ENCODE measurements at places on chromosomes 3 and 15.

DNA sequence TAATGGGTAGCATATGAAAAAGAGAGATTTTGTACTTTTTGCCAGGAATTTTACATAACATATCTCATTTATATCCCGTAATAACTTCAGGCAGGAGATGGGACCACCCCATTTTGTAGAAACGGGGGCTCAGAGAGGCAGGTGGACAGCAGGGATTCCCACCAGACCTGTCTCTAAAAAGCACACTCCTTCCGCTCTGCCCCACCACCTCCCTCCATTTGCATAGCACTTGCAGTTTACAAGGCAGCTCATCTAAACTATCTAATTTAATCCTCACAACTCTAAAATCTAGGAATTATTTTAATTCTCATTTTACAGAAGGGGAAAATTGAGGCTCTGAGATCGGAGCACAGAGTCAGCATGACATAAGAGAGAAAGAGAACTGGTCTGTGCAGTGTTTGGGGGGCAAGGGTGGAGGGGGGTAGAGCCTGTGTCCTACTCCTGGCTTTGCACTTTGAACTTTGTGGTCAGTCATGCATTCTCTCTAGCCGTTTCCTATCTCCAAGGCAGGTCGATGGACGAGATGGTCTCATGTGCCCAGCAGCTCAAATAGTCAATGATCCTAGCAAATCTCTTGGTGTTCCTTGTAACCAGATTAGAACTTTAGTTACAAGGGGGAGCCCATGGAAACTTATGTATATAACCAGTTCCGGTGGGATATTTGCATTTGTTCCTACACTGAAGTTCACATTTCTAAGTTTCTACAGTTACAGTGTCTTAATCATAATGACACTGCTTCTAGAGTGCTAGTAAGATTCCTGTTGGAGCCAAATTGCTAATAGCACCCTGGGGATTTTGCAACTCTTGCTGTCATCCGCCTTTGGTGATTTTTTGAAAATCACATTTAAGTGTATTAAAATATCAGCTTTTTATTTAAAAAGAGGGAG lies 18.6 kb downstream of the CRYGS start:
- DNase-seq: no peak

DNA sequence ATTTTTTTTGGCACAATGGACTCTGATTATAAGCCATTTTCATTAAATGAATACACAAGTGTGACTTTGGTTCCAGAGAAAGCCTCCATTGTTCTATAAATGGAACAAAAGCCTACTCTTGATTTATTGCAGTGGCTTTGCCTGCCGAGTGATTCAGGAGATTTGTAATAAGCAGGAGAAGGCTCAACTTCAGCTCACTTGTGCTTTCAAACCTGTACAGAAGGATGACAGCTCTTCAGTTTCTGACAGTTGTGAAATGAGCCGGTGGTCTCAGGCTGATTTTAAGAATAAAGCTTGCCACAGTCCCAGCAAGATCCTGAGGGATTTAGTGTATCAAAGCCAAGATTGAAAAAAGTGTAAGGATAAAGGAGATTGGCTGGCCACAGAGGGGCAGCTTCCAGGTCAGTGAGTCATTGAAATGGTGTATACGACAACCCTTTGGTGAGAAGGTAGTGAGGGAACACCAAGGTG lies 438.8 kb upstream of the TGFBR2 start:
- no peak for DNase-seq

DNA sequence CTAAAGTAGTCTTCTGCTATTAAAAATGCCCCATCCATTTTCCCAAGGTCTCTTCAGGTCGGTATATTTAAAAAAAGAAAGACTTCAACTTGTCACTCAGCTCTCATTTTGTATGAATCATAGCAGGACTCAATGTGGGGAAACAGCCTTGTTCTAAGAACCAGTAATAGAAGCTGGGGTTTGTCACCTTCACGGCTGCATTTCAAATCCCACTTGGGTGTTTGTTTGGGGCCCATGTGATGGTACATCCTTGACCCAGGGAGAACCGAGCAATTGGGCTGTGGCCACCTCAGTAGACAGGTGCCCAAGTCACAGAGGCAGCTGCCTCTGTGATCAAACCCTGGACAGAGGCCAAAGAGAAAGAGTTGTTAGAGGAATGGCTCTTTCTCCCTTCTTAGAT lies 70.3 kb upstream of the ARL8B start:
- DNase-seq: peak; percentile 51

DNA sequence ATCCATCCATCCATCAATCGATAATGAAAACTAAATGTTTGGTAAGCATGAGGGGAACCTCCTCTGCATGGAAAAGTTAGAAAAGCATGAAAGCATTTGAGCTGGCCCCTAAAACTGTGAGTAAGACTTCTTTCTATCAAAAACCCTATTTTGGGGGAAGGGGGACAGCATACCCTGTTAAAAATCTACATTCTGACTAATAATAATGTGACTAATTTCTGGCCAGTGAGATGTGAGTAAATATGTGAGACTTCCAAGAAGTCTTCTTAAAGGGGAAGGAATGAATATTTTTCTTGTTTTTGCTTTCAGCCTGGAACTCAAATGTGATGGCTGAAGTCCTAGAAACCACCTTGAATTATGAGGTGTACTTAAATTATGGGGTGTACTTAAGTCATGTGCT lies 54.9 kb downstream of the C3orf85 start:
- no peak for DNase-seq

DNA sequence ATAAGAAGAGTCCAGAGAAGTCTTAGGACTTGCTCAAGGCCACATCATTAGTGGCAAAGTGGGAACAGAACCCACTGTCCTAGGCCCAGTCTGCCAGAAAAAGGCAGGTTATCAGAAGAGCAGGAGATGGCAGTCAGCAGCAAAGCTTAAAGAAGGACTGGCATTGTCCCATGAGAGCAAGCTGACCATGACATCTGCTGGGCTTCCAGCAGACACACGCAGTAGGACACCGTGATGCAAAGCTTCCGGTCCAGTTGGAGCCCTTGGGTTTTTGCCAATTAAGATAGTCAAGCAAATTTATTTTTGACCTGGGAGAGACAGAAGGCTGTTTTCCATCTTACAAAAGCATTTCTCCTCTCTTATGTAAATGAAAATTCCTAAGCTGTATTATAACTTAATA lies 42.1 kb downstream of the ZBTB38 start:
- DNase-seq: no peak

DNA sequence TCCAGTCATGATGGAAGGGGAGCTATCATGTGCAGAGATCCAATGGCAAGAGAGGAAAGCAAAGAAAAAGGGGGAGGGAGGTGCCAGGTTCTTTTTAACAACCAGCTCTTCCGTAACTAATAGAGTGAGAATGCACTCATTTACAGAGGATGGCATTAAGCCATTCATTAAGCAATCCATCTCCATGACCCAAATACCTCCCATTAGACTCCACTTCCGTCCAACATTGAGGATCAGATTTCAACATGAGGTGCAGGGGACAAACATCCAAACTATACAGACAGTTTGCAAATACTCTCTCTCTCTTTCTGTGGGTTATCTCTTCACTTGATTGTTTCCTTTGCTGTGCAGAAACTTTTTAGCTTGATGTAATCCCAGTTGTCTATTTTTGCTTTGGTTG lies 21.2 kb downstream of the ZDHHC23 start:
- DNase-seq: peak; percentile 3

- DNase-seq: no peak
Measured at GRCh38 chr3:67617518-67617917, 36.9 kb downstream of the SUCLG2 start.

DNA sequence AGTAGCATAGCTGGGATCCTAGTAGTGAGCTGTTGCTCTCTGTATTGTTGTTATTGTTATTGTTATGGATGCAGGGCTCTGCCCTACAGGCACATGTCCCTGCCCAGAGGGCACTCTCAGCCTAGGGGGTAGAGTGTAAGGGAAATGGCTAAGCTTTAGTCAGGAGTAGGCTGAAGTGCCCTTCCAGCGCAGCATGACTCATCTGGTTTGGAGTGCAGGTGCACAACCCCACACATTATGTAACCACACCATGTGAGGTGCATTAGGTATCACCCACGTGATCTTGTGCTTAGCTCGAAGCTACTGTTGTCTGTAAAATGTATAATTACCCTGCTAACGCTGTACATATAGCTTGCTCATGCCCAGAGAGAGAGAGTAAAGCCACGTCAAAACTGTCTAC lies 48.3 kb upstream of the TIPARP start:
- DNase-seq: peak; percentile 28

All from NCI-H1105 (cell line).